ENCODE measurements at places on chromosomes 11 and 22.

DNA sequence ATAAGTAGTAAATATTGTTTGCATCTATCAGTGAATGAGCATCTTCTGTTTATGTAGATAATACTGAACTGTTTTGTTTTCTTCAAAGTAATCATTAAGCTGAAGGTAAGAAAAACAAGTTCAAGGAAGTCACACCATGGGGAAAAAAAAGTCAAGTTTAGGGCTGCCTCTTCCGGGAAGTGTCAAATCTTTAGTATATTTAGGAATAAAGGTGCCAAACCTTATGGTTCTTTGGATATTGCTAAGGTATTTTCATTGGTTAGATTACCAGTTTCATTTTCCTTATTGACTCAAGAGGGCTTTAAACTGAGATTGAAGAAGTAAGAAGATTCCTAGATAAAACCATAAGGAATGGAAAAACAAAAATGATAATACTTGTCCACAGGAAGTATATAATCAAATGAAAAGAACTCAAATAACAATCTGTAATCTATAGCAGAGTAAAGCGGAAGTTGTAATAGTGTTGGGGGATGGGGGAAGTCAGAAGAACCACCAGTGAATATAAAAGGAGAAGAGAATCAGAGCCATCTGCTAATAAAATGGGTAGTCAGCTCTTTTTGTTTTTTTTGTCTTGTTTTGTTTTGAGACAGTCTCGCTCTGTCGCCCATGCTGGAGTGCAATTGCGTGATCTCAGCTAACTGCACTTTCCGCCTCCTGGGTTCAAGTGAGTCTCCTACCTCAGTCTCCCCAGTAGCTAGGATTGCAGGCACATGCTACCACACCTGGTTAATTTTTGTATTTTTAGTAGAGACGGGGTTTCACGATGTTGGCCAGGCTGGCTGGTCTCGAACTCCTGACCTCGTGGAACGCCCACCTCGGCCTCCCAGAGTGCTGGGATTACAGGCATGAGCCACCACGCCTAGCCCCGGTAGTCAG lies 2.3 kb downstream of the ATM start:
- no peak overlapping the region for H3K27ac ChIP-seq
- H3K4me1 ChIP-seq, result peaks cover 13% of the 10 kb centered on the region
- no peak for DNase-seq
- H3K27me3 ChIP-seq, result no peaks in the 10 kb centered on the region
- H3K4me3 ChIP-seq, result no peak overlapping the region

DNA sequence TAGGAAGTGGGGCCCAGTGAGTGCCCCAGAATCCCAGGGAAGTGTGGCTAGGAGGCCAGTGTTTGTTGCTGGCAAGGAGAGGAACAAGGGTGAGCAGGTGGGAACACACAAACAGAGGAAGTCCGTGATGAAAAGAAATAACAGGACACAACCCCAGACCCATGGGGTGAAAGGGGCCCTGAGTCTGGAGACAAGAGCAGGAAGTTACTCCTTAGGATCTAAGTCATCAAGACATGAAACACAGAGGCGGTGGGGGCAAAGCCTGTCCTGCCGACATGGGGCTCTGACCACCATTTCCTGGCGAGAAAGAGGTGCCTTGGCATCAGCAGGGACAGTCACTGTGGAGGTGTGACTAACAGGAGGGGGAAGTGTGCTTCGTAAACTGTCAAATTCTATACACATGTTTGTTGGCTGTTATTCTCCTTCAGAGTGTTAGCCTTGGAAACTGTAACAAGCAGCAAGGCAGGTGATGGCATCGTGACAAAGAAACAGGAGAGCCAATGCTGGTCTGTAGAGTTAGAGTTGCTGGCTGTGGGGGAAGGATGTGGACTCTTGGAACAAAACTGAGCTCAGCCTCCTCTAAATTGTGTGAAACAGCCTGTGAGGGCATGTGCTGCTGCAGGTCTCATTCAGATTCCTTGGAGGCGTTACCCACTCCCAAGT lies 21.7 kb downstream of the CHST1 start:
- H3K27ac ChIP-seq, result no peak overlapping the region
- no peaks in the 10 kb centered on the region for H3K4me1 ChIP-seq
- no peaks in the 10 kb centered on the region for H3K36me3 ChIP-seq
- H3K4me3 ChIP-seq, result no peak overlapping the region
- H3K27me3 ChIP-seq, result no peaks in the 10 kb centered on the region

- peak overlapping the region; percentile 66 for H3K27ac ChIP-seq
- no peaks in the 10 kb centered on the region for H3K27me3 ChIP-seq
- no peak for DNase-seq
- H3K4me3 ChIP-seq, result no peak overlapping the region
- peaks cover 30% of the 10 kb centered on the region for H3K4me1 ChIP-seq
- no peaks in the 10 kb centered on the region for H3K36me3 ChIP-seq
Observed at GRCh38 chr11:30481796-30482195, 104.4 kb downstream of the MPPED2 start.

- no peak for DNase-seq
- H3K27ac ChIP-seq, result no peak overlapping the region
- H3K4me1 ChIP-seq, result no peaks in the 10 kb centered on the region
- no peak overlapping the region for H3K4me3 ChIP-seq
- no peaks in the 10 kb centered on the region for H3K27me3 ChIP-seq
Observed at GRCh38 chr11:60362241-60362640, 16.1 kb upstream of the MS4A7 start.

GRCh38 chr22:47007496-47007895 lies 245.0 kb downstream of the TBC1D22A start:
- DNase-seq, result no peak
- H3K27me3 ChIP-seq, result no peaks in the 10 kb centered on the region
- no peaks in the 10 kb centered on the region for H3K36me3 ChIP-seq
- H3K4me1 ChIP-seq, result peaks cover 3% of the 10 kb centered on the region
- H3K27ac ChIP-seq, result no peak overlapping the region

- no peak overlapping the region for H3K27ac ChIP-seq
- no peak for DNase-seq
- no peaks in the 10 kb centered on the region for H3K36me3 ChIP-seq
- H3K27me3 ChIP-seq, result no peaks in the 10 kb centered on the region
- peaks cover 12% of the 10 kb centered on the region for H3K4me1 ChIP-seq
- H3K4me3 ChIP-seq, result no peak overlapping the region
Observed at GRCh38 chr11:27357250-27357649, 5.8 kb downstream of the CCDC34 start.

DNA sequence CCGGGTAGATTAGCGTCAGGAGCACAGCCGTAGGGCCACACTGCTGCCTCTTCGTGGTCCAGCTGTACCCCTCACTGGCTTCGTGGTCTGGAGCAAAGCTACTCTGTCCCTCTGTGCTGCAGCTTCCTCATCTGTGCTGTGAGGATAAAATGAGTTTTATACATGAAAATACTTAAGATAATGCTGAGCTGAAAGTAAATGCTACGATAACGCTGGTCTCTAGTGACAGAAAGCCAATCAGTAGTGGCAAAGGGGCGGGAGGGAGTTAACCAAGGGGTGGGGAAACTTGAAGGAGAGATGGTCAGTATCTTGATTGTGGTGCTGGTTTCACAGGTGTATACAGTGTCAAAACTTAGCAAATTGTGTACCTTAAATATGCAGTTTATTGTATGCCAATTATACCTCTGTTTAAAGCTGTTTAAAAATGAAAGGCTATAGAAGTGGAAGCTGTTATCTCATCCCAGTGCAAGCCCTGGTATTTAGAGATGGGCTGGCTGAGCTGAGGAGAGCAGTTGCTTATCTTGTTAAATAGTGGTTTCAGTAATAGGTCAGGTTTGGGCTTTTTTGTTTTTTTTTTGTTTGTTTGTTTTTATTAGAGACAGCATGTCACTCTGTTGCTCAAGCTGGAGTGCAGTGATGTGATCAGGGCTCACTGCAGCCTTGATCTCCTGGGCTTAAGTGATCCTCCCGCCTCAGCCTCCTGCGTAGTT lies 36.7 kb downstream of the ACO2 start:
- no peaks in the 10 kb centered on the region for H3K27me3 ChIP-seq
- no peak overlapping the region for H3K4me3 ChIP-seq
- no peak overlapping the region for H3K27ac ChIP-seq
- DNase-seq, result no peak
- H3K4me1 ChIP-seq, result no peaks in the 10 kb centered on the region
- no peaks in the 10 kb centered on the region for H3K36me3 ChIP-seq

- H3K4me3 ChIP-seq, result no peak overlapping the region
- H3K27me3 ChIP-seq, result no peaks in the 10 kb centered on the region
- DNase-seq, result peak; percentile 80
- peaks cover 10% of the 10 kb centered on the region for H3K4me1 ChIP-seq
- H3K27ac ChIP-seq, result peak overlapping the region; percentile 64
Observed at GRCh38 chr11:32259641-32260081, 168.8 kb downstream of the RCN1 start.

GRCh38 chr22:17955590-17956379 lies 68.6 kb downstream of the MICAL3 start:
- no peak overlapping the region for H3K4me3 ChIP-seq
- H3K27me3 ChIP-seq, result no peaks in the 10 kb centered on the region
- H3K4me1 ChIP-seq, result peaks cover 5% of the 10 kb centered on the region
- no peak for DNase-seq
- H3K36me3 ChIP-seq, result no peaks in the 10 kb centered on the region

DNA sequence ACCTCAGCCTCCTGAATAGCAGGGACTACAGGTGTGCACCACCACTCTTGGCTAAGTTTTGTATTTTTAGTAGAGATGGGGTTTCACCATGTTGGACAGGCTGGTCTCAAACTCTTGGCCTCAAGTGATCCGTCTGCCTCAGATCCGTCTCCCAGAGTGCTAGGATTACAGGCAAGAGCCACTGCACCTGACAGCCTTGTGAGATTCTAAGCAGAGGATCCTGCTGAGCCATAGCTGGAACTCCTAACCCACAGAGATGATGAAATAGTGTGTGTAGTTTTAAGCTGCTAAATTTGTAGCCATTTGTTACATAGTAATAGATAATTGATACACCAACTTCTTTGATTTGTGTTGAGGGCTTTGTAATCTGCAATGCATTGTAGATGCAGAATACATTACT lies 51.1 kb downstream of the CLMP start:
- H3K27ac ChIP-seq, result no peak overlapping the region
- H3K27me3 ChIP-seq, result no peaks in the 10 kb centered on the region
- H3K4me1 ChIP-seq, result peaks cover 7% of the 10 kb centered on the region

DNA sequence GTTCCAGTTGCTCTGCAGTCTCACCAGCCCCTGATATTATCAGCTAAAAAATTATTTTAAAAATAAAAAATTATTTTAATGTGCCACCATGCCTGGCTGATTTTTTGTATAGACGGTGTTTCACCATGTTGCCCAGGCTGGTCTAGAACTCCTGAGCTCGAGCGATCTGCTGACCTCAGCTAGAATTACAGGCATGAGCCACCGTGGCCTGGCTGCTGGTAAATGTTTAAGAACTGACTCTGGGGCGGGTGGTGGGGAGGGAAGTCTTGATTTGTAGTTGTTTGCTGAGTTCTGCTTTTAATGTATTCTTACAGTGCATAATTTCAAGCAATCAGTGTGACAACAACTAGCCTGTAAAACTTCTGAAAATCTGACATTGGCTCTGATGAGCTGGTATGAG lies 120.9 kb upstream of the PLET1 start:
- H3K27me3 ChIP-seq, result no peaks in the 10 kb centered on the region
- no peaks in the 10 kb centered on the region for H3K36me3 ChIP-seq
- H3K4me3 ChIP-seq, result no peak overlapping the region
- H3K27ac ChIP-seq, result no peak overlapping the region

GRCh38 chr11:6844356-6844755 lies 1.1 kb upstream of the OR10A5 start:
- no peak for DNase-seq
- no peaks in the 10 kb centered on the region for H3K4me1 ChIP-seq
- no peaks in the 10 kb centered on the region for H3K36me3 ChIP-seq
- no peak overlapping the region for H3K4me3 ChIP-seq
- H3K27ac ChIP-seq, result no peak overlapping the region

- no peaks in the 10 kb centered on the region for H3K36me3 ChIP-seq
- peaks cover 2% of the 10 kb centered on the region for H3K27me3 ChIP-seq
- peak; percentile 84 for DNase-seq
- peaks cover 44% of the 10 kb centered on the region for H3K4me1 ChIP-seq
- H3K4me3 ChIP-seq, result no peak overlapping the region
- peak overlapping the region; percentile 47 for H3K27ac ChIP-seq
Observed at GRCh38 chr11:44955015-44955738, 4.5 kb upstream of the TP53I11 start.

- no peak overlapping the region for H3K4me3 ChIP-seq
- no peak for DNase-seq
Observed at GRCh38 chr11:106493751-106494150, 416.3 kb downstream of the AASDHPPT start.

DNA sequence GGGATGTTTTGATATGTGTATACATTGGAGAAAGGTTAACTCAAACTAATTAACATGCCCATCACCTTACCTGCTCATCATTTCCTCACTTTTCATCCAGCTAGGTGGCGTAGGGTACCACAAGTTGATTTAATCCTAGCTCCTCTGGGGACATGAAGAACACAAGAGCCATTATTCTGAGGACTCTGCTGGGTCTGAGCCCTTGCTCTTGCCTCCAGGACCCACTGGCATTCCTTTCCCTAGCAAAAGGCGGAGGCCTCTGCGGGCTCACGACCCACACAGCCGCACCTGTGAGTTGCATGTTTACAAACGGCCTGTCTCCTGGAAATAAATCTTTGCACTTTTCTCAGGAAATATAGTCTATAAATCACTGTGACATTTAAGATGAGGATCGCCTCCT lies 871.9 kb downstream of the TBC1D22A start:
- no peaks in the 10 kb centered on the region for H3K36me3 ChIP-seq
- no peak overlapping the region for H3K27ac ChIP-seq
- DNase-seq, result no peak
- H3K4me1 ChIP-seq, result no peaks in the 10 kb centered on the region
- H3K27me3 ChIP-seq, result no peaks in the 10 kb centered on the region
- H3K4me3 ChIP-seq, result no peak overlapping the region

DNA sequence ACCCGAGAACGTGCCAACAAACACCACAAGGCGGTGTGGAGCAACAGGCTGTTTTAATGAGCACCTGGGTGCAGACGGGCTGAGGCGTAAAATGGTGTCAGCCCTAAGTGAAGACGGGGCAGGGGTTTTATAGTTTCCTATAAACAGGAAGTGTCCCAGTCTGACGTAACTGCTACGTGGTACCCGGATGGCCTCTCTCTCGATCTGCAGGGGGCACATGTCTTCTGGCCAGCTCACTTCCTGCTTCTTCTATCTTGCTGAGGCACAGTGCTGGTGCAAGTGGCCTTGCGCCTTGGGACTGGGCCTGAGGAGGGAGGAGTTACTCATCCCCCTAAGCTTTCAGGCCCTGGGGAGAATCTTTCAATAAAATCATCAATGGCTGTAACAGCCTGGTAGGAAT lies 20.9 kb downstream of the OOSP3 start:
- no peaks in the 10 kb centered on the region for H3K27me3 ChIP-seq
- H3K27ac ChIP-seq, result no peak overlapping the region
- no peaks in the 10 kb centered on the region for H3K36me3 ChIP-seq
- H3K4me3 ChIP-seq, result no peak overlapping the region

- no peak overlapping the region for H3K4me3 ChIP-seq
- peak overlapping the region; percentile 92 for H3K27ac ChIP-seq
- no peak for DNase-seq
- H3K36me3 ChIP-seq, result no peaks in the 10 kb centered on the region
- peaks cover 21% of the 10 kb centered on the region for H3K4me1 ChIP-seq
- no peaks in the 10 kb centered on the region for H3K27me3 ChIP-seq
Observed at GRCh38 chr11:130480186-130480585, 31.7 kb downstream of the ADAMTS15 start.
